ENCODE measurements at places on chromosomes 12 and 14. TPM values are rescaled to one million over a fixed set of nuclear protein-coding genes. Genes with fewer than 3 reads are reported as not detected.

Gene LRRC43
- 0.71 TPM for polyA plus RNA-seq

Gene CEP128
- polyA plus RNA-seq: 1.9 TPM

Gene NEUROD4
- not detected for polyA plus RNA-seq

Gene CREBL2
- 25.6 TPM for polyA plus RNA-seq

Gene MYH7
- not detected for polyA plus RNA-seq

Gene TBC1D30
- polyA plus RNA-seq: 0.22 TPM

GRCh38 chr12:106119301-106119700 is 19.5 kb downstream of the NUAK1 start:
- DNase-seq: no peak

DNA sequence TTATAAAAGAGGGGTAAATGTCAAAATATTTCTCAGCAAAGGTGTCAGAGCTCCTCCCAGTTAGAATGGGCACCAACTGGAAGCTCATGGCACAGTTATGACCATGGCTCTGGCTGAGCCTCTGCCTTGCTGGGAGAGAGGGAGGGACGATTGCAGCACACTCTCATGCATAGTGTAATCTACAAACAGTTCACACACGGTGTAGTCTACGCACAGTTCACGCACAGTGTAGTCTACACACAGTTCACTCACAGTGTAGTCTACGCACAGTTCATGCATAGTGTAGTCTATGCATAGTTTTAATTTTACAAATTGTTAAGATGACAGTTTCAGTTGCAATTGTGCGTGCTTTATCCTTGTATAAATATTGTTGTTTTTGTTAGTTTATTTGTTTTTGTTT is 1474.6 kb upstream of the TMEM132C start:
- DNase-seq: no peak

DNA sequence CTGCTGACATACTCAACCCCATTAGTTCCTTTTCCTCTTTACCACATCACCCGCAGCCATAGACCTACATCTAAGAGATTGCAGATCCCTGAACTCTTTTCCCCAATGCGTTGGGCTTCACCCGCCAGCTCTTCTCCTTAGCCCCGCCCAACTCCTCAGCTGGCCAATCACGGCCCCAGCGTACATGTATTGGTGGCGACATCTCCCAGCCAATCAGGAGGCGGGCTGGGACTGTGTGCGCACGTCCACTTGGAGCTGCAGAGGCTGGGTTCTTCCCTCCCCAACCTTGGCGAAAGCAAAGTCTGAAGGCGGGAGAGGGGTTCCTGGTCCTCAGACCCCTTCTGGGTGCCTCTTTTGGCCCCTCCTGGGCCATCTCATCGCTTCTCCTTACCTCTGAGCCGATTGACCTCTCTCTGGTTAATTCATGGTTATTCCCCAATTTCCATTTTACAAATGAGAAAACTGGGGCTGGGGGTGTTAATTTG is 11.0 kb downstream of the PDE1B start:
- DNase-seq: no peak

GRCh38 chr14:100067971-100068959 is 3.0 kb downstream of the EVL start:
- no peak for DNase-seq

- DNase-seq: no peak
These were observed 6.1 kb downstream of the ERBB3 start for GRCh38 chr12:56086096-56086495.
